ENCODE measurements at places on chromosomes 4 and X. TPM values are rescaled to one million over a fixed set of nuclear protein-coding genes. Genes with fewer than 3 reads are reported as not detected.

The MAGEB2 gene
- total RNA-seq, result not detected

The NPY1R gene
- not detected for total RNA-seq

The MGAT4D gene
- total RNA-seq, result not detected

The ATP8A1 gene
- total RNA-seq, result 6.2 TPM

The GRIA2 gene
- not detected for total RNA-seq

The ANOS1 gene
- total RNA-seq, result not detected

DNA sequence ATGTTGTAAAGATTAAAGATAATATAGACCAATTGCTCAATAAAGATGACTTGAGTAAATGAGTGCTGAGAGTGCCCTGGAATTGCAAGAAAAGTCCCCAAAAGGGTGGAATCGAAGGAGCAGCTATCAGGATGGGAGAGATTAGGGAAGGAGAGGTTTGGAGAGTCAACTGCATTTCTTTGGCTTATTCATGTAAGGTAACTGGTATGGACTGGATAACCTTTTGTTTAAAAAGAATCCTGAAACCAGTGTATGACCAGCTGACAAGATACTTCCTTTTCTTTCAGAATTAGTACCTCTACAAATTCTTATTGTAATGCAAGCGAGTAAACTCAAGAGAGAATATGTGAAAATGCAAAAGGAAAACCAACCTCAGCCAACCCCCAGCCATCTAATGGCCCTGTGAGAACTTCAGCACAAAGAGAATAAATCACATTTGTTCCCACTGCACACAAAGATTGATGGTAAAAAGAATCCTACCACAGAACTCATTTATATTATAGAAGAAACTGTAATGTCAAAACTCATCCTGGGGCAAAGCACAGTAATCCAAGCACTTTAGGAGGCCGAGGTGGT lies 24.5 kb upstream of the SPP1 start:
- H3K4me3 ChIP-seq, result no peak overlapping the region
- H3K4me1 ChIP-seq, result peaks cover 8% of the 10 kb centered on the region
- no peaks in the 10 kb centered on the region for H3K36me3 ChIP-seq

GRCh38 chrX:15204130-15204751 lies 65.6 kb downstream of the ASB9 start:
- no peaks in the 10 kb centered on the region for H3K27me3 ChIP-seq
- no peak for DNase-seq
- no peaks in the 10 kb centered on the region for H3K4me1 ChIP-seq
- H3K36me3 ChIP-seq, result no peaks in the 10 kb centered on the region
- no peak overlapping the region for H3K4me3 ChIP-seq
- no peak overlapping the region for H3K27ac ChIP-seq

DNA sequence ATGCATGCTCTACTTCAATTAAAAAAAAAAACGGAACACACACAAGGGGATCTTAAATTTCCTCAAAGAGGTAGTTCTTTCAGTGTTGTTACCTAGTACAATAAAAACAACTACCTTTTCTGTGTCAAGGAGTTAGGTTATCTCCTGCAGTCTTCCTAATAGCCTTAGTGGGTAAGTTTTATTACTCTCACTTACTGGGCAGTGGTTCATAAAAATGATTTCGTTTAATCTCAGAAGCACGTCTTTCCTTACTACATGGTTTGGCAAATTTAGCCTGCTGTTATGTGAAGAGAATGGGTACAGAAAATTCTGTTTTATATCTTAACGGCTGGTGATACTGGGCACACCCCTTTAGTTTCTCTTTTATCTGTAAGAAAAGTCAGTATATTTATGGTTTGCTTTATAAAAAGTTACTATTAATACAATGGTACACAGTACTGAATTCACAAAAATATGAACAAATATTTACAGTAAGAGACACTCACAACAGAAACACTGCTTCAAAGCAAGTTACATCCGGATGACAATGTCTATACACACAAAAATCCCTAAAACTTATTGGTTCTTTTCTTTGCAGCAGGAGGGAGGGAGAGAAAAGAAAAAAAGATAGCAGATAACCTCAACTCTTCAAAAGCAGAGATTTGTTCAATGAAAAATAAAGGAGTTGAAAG lies 8.8 kb downstream of the ADH5 start:
- no peak overlapping the region for H3K27ac ChIP-seq
- H3K27me3 ChIP-seq, result no peaks in the 10 kb centered on the region
- H3K4me1 ChIP-seq, result peaks cover 70% of the 10 kb centered on the region

- H3K36me3 ChIP-seq, result no peaks in the 10 kb centered on the region
- H3K4me1 ChIP-seq, result peaks cover 2% of the 10 kb centered on the region
- no peak overlapping the region for H3K27ac ChIP-seq
- no peak for DNase-seq
- no peaks in the 10 kb centered on the region for H3K27me3 ChIP-seq
- H3K4me3 ChIP-seq, result no peak overlapping the region
Observed at GRCh38 chr4:38013461-38014366, 53.5 kb downstream of the PTTG2 start.

DNA sequence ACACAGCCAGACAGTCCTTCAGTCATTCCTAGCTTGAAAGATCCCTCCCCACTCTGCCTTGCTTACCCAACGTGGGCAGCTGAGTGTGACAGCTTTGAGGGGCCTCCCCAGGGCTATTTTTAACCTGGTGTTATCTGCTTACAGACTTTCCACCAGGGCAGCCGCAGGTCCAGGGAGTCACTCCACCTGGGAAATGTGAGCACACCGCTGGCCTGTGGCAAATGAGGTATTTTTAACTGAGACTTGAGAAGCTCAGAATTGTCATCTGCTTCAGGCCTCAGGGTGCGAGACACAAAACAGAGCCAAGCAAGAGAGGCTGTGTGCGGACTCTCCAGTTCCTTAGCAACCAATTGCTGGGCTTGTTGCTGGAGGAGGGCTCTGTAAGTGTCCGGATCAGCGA lies 13.0 kb downstream of the CORIN start:
- no peaks in the 10 kb centered on the region for H3K4me1 ChIP-seq
- H3K36me3 ChIP-seq, result no peaks in the 10 kb centered on the region
- no peaks in the 10 kb centered on the region for H3K27me3 ChIP-seq
- DNase-seq, result no peak
- no peak overlapping the region for H3K4me3 ChIP-seq

DNA sequence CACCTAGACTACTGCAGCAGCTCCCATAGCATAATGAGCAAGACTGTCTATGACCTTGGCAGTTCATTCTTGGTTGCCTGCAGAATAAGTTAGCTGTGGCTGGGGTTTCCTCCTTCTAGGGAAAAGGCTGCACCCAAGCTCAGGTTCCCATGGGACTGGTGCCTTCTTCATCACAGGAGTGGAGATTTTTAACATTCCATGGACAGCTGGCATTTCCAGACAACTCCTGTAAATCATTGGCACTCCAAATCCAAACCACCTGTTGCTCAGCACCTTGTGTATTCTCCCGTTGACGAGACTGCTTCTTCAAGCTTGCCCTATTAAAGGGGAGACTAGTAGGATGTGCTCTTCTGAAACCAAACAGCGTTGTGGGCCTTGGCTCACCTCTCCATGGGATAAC lies 7.8 kb upstream of the NUP54 start:
- no peak overlapping the region for H3K27ac ChIP-seq
- H3K4me1 ChIP-seq, result no peaks in the 10 kb centered on the region
- no peak for DNase-seq
- no peaks in the 10 kb centered on the region for H3K36me3 ChIP-seq
- H3K27me3 ChIP-seq, result no peaks in the 10 kb centered on the region

GRCh38 chrX:119235051-119235511 lies 1.0 kb upstream of the PGRMC1 start:
- H3K4me1 ChIP-seq, result peaks cover 33% of the 10 kb centered on the region
- H3K4me3 ChIP-seq, result no peak overlapping the region
- no peaks in the 10 kb centered on the region for H3K36me3 ChIP-seq
